ENCODE measurements at places on chromosomes 11 and 22. TPM values are rescaled to one million over a fixed set of nuclear protein-coding genes. Genes with fewer than 3 reads are reported as not detected.

Gene SOX6
- total RNA-seq: 36.1 TPM

Gene ASCL2
- total RNA-seq: 1.1 TPM

Gene TRIM48
- not detected for total RNA-seq

DNA sequence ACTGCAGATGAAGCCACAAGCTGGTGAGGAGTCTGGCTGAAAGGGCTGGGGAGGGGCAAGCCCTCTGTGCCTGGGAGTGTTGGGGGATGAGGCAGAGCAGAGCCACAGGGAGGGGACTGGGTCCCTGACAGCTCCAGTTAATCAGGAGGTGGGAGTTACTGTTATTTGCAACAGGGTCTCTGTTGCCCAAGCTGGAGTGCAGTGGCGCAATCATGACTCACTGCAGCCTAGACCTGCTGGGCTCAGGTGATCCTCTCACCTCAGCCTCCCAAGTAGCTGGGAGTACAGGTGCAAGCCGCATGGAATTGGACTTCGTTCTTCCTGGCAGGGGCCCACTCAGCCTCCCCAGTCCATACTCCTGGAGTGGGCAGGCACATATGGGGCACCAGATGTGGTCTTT, 7.7 kb downstream of the SCN2B start:
- no peak for DNase-seq

GRCh38 chr11:17744151-17744940, 9.8 kb downstream of the KCNC1 start:
- DNase-seq: no peak

DNA sequence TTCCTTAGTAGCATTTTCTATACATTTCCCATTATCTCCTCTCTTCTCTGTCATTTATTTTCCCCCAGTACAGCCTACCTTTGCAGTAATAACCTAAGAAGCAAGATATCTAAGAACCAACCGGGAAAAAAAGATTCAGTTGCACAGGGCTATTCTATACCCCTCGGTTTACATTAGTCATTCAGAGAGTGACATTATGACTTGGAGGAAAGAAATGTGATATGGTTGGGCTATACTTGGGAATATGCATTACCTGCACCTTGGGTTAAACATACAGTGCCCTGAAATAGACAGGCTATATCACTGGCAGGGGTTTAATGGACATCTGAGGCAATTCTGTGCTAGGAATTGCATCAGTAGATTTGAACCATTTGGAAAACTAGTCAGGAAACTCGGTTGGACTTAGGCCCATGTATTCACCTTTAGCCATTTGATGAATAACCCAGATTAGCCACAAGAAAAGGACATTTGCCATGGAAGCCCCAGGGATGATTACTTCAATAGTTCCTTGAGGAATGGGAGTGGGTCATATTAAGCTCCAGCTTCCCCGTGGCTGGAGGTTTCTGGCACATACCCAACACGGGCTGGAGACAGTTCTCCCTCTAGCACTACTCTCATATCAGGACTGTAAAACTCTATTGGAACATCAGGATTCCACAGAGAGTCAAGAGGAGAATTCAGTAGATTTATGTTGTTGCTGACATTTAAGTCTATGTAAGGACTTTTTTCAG, 973.2 kb downstream of the NTM start:
- DNase-seq: no peak
